ENCODE measurements at places on chromosomes 6 and 20.

DNA sequence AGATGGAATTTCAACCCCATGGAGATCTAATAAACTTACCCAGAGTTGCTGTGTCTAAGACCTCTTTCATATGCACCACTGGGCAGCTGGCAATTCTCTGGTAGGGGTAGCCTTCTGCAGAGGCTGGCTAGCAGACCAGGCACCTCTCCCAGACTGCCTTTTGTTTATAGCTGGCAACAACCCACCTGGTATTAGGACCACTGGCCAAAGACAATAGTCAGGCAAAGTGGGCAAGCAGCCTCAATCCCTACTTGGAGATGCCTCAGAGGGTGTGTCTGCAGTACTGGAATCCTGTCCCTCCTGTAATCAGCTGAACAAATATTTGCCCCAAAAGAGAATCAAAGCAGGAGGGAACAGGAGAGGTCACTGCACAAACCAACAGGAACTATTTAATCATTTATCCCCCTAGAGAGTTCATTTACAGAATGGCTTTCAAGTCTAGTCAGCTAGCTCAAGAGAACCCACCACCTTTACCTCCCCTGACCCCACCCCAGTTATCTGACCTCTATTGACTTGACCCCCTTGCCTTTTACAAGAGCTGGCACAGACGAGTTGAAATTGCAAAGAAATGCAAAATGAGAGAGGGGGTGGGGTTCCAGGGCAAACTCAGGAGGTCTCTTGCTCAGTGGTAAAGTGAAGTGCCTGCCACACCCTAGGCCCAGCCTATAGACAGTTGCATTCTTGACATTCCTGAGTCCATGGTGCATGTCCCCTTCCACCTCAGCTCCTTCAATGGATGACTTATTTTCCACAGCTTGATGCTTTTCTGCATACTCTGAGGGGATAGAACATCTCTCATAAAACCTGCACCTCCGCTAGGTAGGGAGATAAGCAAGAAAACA lies 2.8 kb downstream of the BCL2L1 start:
- DNase-seq, result no peak

- DNase-seq, result no peak
These were observed 85.5 kb upstream of the HTR1B start for GRCh38 chr6:77548662-77549366.

DNA sequence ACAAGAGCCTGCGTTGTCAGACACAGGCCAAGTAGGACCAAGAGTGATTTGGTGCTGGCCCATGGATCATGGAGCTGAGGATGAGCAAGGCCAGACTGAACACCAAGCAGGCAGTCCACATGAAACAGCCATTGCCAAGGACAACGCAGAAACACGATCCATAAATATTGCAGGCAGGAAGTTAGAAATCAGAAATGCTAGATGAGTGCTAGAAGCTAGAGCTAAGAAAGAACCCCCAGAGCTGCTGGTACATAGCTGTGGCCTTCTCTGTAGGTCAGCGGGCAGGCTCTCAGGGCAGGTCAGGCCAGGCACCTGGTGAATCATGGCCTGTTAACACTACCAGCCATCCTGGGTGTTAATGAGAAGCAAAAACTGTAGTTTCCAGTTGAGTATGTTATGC lies 119.7 kb downstream of the ALDH8A1 start:
- DNase-seq, result no peak

DNA sequence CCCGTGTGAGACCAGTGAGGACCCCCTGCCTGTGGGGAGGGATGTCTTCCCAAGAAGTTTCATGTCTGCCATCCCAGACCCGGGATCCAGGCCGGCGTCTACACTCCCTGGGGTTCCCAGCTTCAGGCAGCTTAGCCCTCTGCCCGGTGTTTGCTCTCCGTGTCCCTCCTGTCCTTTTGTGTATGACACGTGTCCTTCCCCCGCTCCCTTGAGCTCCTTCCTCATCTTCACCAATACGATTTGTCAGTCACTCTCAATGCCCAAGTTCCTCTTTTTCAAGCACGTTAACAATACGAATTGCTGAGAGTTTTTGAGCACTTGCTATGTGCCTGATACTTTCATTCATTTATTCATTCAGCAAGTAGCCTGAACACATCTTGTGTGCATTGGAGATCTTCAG lies 115.6 kb upstream of the PTPN1 start:
- DNase-seq, result no peak

DNA sequence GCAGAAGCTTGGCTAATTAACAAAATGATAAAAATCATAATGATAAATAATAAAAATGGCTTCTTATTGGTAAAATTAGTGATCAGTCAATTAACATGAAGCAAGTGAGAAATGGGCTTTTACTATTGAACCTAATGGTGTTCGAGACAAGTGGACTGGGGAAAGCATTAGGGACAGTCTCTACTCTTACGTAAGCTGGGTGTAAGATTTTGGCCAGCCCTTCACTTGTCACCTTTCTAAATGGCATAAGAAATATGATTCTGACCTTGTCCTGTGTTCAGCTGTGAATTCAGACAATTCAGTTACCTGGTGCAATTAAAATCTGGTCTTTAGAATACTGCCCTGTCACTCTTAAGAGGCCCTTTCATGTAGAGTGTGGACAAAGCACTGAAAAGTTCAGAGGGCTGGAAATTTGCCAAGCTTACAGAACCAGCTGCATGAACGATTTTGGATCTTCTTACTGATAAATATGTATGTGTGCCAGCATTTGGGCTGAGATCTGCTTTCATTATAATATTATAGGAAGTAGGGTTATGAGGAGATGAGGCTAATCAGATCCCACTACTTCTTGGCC lies 115.9 kb downstream of the QRSL1 start:
- no peak for DNase-seq

DNA sequence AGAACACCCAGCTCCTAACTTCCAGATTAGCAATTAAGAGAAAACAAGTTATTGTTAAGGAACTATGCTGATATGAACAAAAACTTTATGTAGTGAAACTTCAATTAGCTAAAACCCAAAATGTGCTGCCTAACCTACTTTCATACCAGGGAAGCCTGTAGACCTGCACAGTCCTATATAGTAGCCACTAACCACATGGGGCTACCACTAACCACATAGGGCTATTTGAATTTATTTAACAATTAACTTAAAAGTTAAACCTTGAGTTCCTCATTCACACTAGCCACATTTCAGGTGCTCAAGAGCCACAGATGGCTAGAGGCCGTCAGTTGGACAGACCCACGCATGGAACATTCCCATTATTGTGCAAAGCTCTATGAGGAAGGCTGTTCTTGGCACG lies 72.4 kb upstream of the LAMP5 start:
- no peak for DNase-seq

DNA sequence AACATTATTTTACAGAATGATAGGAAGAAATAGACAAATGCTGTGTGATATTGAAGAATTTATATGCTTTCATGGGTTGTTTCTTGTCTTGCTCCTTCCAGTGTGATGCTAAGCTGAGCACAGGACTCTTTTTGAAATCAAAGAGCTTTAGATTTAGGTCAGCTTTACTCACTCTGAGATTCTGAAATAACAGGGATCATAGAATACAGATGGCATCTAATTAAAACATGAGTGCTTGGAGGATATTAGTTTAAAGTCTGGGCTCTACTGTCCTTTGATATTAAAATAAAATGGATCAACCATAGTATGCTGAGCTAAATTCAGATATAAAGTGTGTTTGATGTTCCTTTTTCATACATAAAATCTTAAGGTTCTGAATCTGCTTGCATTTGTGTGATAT lies 29.6 kb downstream of the MLIP start:
- no peak for DNase-seq

Data from activated CD8-positive, alpha-beta T cell treated with anti-CD3 and anti-CD28 coated beads for 36 hours (primary cell).